ENCODE measurements at places on chromosomes 6 and 20.

GRCh38 chr6:99416892-99417767, 8.0 kb downstream of the PNISR start:
- no peak for DNase-seq

GRCh38 chr6:6840831-6841291, 252.3 kb downstream of the LY86 start:
- no peak for DNase-seq

DNA sequence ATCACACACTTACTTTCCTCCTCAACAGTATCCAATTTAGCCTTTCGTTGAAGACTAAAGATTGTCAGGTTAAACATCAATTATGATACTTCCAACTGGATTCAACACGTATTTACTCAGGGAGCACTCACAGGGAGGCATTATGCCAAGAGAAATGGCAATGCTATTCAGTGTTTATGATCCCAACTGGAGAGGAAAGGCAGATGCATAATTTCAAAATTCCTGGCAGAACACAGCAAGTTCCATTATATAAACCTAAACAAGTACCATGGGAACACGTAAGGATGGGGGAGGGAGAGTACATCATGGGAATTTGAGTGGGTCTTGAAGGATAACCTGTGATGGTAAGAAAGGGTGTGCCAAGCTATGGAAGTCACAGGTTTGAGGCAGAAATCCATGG, 112.7 kb downstream of the ISM1 start:
- no peak for DNase-seq

DNA sequence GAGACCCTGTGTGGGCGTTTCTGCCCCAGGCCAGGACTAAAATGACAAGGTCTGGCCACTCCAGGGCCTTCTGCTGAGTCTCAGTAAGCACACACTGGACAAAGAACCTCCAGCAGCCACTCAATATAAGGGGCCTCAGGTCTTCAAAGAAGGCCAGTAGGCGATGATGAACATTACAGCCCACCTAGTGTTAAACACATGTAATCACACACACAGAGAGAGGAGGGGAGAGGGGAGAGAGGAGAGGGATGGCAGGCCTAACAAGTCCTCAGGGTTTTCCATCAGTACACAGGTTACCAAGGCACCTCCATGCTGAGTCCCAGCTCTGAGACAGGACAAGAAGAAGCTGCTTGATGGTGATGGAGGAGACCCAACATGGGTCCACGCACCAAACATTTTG, 325.6 kb downstream of the PTPRT start:
- no peak for DNase-seq

DNA sequence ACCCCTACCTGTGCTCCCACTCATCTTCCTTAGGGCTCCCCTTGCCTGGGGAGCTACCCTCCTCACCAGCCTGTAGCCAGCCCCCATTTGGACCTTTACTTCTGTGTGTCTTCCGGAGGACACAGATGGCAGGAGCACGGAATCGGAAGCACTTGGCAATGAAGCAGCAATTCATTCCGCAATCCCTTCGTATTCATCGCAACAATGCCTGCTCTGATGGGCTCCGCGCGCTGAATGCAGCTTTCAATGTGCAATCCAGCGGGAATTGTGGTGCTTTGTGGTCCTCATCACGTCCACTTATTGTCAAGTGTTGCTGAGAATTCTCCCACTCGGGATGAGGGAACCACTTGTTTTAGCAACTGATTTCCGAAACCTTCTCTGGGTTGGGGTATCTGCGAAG, 336.0 kb downstream of the DHX35 start:
- DNase-seq, result no peak

GRCh38 chr6:153781306-153781705, 257.7 kb upstream of the OPRM1 start:
- DNase-seq, result no peak

DNA sequence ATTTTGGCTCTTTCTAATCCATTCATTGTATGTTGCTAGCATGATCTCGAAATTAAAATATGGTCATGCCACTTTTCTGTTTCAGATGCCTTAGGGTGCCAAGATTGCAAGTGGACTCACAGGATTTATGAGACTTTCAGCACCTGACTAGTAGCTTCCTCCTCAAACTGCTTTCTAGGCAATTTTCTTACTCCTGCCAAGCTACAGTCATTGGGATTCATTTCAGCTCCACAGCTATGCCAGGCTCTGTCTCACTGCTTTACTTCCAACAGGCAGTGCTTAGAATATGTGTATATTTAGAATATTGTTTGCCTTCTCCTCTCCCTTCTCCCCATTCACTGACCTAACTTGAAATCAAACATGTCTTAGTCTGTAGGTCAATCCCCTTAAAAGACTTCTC, 681.4 kb downstream of the TENT5A start:
- DNase-seq, result no peak

- no peak for DNase-seq
Observed at GRCh38 chr6:169881398-169881797, 130.0 kb downstream of the ERMARD start.

GRCh38 chr6:47357827-47358226, 48.1 kb upstream of the TNFRSF21 start:
- no peak for DNase-seq

- DNase-seq, result no peak
Observed at GRCh38 chr20:16314320-16314719, 258.9 kb downstream of the KIF16B start.

GRCh38 chr6:44227148-44227793, 3.9 kb downstream of the SLC29A1 start:
- DNase-seq, result no peak

DNA sequence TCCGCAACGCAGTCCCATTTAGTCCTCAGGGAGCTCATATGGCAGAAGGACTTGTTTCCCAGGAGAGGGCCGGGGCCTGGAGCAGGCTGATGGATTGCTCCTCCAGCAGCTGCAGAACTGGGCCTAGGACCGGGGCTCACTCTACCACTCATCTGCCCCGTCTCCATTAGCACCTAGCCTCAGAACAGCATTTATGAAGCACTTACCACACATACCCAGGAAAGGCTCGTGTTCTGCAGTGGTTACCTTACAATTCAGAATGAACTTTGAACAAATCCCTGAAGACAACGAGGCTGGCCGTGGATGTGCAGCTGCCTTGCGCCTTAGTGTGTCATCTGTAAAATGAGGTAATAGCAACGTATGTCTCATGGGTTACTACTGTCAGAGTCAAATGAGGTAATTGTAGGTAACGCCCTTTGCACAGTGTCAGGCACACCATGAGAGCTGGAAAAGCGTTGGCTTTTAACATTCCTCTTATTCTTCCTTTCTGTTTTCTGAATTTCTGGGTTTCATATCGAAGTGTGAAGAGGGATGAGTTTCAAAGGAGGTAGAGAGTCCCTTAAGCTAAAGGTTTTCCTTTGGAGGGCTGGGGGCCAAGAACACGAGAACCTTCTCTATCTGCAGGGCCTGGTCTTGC, 46.3 kb upstream of the CD93 start:
- DNase-seq, result no peak

DNA sequence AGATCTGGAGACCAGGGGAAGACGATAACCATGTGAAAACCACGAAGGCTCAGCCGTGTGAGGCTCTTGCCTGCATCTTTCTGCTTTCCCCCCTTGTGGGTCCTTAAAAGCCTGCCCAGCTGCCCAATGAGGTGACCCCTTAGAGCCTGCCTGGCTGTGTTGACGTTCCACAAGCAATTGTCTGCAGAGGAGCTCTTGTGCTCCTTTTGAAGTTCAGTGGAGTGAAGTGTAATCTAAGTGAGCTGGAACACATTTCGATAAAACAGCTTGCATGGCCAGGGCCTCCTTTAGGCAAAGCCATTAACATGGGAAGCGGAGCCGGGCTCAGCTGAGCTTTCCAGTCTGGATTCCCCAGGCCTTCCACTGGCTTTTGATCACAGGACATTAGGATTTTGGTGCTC, 27.3 kb upstream of the TCP11 start:
- no peak for DNase-seq

GRCh38 chr20:53150532-53150931, 178.4 kb downstream of the TSHZ2 start:
- DNase-seq, result no peak

- no peak for DNase-seq
Observed at GRCh38 chr6:158978757-158979156, 21.2 kb downstream of the RSPH3 start.

DNA sequence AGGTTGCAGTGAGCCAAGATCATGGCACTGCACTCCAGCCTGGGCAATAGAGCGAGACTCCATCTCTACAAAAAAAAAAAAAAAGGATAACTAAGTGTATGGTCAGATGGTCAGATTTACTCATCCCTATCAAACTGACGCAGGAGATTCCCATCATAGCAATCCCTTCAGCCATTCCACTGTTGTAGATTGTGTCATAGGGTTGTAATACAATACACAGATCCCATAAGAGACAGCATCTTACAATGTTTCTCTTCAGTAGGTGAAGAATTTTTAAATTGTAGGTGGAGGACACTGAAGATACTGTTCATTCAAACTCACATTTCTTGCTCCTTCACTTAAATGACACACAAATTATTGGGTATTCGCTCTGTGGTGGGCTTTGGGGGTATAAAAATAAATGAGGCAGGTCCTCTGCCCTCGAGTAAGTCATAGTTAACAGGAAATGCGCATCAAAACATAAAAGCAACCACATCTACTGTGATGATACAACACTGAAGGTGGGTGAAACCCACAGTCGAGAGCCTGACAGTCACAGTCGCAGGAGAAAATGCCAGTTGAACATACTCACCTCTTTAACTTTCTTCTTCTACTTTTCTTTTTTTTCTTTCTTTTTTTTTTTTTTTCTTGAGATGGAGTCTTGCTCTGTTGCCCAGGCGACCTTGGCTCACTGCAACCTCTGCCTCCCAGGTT, 205.5 kb downstream of the ZNF217 start:
- DNase-seq, result peak; percentile 50

GRCh38 chr20:19932170-19932667, 84.9 kb upstream of the NAA20 start:
- DNase-seq, result no peak

DNA sequence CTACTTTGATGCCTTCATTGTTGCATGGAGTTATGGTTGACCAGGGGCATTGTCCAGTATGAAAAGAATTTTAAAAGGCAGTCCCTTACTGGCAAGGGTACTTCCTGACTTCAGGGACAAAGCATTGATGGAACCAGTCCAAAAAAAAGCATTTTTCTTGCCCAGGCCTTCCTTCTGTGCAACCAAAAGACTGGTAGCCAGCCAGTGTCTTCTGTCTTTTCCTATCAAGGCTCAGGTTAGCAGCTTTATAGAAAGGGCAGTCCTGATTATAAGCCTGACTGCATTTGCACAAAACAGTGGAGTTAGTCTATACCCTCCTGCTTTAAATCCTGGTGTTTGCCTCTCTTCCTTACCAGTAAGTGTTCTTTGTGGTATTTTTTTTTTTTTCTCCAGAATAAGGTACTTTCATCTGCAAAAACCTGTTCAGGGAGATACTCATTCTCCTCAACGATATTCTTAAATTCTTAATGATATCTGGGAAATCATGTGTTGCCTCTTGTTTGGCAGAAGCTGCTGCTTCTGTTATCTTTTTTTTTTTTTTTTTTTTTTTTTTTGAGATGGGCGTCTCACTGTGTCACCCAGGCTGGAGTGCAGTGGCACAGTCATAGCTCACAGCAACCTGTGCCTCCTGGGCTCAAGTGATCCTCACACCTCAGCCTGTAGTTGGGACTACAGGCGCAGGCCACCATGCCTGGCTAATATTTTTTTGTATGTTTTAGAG, 33.9 kb downstream of the SCAF8 start:
- DNase-seq, result no peak

GRCh38 chr20:33373735-33374605, 27.3 kb downstream of the CDK5RAP1 start:
- no peak for DNase-seq

DNA sequence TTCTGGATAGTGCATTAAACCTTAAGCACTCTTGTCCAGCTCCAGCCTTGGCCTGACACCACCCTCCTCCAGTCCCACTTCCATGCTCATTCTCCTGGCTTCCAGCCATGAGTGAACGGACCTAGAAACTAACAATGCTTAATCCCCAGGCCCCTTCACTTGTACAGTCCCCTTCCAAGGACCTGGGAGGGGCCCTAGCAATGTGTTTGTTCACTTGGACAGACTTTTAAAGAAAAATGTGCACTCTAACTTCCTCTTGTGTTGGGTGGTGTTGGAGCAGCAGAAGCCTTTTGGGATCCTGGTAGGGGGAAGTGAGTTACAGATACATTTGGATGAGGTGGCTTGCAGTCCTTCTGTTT, 48.9 kb upstream of the CCN6 start:
- no peak for DNase-seq

- DNase-seq, result no peak
Observed at GRCh38 chr6:39088331-39088730, 26.7 kb downstream of the SAYSD1 start.

- no peak for DNase-seq
Observed at GRCh38 chr6:141552463-141552862, 580.3 kb upstream of the GJE1 start.

- no peak for DNase-seq
Observed at GRCh38 chr6:5192135-5192794, 68.5 kb downstream of the LYRM4 start.

DNA sequence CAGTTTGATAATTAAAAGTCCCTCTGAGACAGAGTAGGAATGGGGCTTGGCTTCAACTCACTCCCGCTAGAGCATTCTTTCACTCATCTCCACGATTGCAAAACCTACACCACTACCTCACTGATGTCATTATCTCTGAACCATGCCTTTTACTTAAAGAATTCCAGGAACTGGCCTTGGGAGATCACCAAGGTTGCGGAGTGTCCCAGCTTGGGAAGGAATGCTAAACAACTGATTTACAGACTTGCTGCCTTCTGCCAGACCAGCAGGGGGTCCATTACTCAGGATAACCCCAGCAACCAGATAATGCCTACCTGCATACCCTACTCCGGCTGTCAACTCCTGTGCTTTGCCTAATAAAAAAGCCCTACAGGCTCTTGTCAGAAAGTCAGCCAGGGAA, 102.2 kb upstream of the RALGAPA2 start:
- DNase-seq, result no peak

- no peak for DNase-seq
Observed at GRCh38 chr6:142334294-142334693, 32.5 kb downstream of the ADGRG6 start.

GRCh38 chr6:43489277-43490072, 12.1 kb downstream of the TJAP1 start:
- no peak for DNase-seq

DNA sequence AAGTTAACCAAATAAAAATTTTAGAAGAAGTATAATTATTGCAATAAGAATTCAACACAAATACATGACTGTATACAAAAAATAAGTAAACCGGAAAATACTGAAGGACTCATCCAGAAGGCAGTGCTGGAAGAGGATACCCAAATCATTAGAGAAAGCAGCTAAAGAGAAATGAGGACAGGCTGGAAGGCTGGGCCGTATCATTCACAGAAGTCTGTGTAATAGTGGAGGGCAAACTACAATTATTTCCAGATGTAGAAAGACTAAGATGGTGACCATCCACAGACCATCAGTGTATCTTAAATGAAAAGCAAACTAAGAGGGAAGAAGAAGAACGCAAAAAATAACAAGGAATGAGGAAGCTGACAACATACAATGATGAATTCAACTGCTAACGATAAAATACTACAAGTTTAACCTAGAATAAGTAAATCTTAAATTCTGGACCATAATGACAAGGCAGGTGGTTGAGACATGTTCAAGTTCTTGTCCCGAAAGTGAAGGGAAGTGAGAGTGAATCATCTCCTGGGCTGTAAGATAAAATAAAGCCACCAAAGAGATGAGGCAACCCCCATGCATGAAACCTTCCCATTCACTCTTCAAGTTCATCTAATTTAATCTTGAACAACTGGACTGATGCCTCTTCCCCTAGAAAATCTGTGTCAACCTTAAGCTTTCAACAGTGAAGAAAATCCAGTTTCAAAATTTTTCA, 71.5 kb downstream of the SLC23A2 start:
- no peak for DNase-seq
